ENCODE measurements at places on chromosomes 13 and 19. TPM values are rescaled to one million over a fixed set of nuclear protein-coding genes. Genes with fewer than 3 reads are reported as not detected.

MYH14 gene
- total RNA-seq, result 0.63 TPM

GRK1 gene
- total RNA-seq, result 0.05 TPM

LENG1 gene
- 5.6 TPM for total RNA-seq

DNA sequence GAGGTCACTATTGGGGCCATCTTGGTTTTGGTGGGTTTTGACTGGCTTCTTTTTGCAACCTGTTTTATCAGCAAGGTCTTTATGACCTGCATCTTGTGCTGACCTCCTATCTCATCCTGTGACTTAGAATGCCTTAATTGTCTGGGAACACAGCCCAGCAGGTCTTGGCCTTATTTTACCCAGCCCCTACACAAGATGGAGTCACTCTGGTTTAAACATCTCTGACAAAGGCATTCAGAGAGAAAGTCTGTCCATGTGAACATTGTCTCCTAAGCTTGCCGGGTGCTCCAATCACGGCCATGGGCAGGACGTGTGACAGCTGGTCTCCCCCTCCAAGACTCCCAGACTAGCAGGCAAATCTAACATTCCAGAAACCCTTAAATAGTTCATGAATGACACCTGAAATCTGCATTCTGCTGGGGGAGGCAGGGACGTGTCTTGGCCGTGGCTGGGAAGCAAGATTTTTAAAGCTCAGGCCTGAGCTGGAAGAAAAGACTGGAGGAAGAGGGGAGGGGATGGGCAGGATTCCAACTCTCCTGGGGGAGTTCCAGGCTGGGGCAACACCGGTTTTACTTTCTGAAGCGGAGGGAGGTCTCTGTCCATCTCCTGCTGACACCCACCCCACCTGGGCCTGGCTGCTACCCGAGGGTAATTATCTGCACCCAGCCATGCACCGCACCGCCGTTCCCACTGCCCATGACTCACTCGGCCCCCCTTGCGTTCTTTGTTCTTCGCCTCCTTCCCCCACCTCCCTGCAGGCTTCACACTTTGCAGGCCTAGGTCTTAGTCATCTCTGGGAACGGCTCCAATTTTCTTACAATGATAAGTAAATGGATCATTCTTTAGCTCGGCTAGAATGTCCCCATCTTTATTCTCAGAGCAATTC, 11.6 kb upstream of the OR1M1 start:
- no peak for DNase-seq

GRCh38 chr13:45218689-45219088, 17.8 kb upstream of the KCTD4 start:
- no peak for DNase-seq

Data from activated T-cell treated with anti-CD3 and anti-CD28 coated beads, Interleukin-2, amount 50 U/mL, for 4 hours (primary cell).